Dermis microvascular lymphatic vessel endothelial cell (primary cell): ENCODE measurements at places on chromosomes 5 and 9.

- DNase-seq, result no peak
These were observed 359.2 kb upstream of the ACTBL2 start for GRCh38 chr5:57841676-57842363.

DNA sequence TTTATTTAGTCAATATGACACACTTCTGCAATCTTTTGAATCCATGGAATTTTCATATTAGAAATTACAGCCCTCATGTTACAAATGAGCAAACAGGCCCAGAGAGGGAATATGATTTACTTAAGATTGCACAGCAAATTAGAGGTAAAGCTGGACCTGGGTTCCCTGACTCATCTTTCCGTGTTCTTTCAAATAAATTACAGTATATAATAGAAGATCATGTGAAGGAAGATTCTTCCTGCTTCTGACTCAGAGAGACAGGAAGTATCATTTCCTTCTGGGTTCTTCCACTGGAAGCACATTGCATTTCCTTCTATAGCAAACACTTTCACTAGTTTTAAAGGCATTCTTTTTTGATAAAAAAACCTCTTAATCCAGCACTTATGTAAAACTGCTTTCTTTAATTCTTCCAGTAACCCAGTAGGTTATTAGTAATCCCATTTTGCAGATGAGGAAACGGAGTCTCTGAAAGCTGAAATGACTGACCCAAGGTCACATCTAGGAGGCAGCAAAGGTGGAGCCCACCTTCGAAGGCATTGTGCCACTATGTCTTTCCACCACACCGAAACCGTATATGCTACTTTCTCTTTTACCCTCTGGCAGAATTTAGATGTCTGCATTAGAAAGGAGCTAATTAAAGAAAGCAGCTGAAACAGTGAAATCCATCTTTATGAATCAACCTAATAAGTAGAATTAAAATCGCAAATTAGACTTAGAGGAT lies 566.7 kb upstream of the KLF4 start:
- no peak for DNase-seq

DNA sequence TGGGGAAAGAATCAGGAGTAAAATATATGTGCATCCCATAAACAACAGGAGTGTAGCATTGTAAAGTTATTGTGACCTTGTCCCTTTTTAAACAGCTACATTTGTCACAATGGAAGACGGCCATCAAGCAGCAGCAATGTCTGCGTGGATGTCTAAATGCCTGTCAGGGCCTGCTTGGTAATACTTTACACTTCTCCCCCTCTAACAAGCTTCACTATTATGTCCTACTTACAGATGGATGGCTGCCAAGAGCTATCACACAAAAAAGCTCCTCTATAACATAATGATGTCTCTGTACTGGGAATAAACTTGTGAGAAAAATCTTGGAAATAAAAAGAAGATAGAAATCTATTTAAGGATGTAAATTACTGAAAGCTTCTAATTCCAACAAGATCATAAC lies 213.0 kb downstream of the FBXL17 start:
- DNase-seq, result no peak

GRCh38 chr9:105994970-105995369 lies 300.6 kb downstream of the TMEM38B start:
- no peak for DNase-seq

DNA sequence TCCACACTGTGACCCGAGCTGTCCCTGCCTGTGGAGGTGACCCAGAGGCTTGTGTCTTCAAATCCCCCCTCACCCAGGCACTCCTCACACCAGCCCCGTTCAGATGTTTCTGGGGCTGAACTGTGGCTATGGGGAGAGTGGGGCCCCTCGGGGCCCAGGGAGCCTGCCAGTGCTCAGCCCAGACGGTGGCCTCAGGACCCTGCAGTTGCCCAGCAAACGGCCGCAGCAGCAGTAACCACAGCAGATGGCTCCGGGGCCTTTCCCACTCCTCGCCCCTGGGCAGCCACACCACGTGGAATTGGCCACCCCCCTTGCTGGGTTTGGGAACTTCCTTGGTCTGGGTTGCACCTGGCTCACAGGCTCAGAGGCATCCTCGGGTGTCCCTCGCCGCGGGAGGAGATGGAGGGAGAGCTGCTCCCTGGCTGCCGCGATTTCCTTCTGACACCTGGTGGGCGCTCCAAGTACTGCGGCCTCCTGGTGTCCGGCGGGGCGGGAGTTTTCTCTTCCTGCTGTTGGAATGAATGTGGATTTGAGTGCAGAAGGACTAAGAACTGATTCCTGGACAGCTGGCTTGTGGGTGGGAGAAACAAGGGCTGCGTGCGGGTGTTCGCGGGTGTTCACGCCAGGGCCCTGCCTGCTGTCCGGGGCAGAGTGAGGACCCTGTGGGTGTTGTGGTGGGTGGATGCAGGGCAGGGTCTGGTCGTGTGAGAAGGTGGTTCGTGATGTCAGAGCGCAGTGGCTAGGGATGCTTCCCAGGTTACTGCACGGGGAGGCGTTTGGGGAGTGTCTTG lies 97.5 kb downstream of the COL5A1 start:
- DNase-seq, result peak; percentile 48

DNA sequence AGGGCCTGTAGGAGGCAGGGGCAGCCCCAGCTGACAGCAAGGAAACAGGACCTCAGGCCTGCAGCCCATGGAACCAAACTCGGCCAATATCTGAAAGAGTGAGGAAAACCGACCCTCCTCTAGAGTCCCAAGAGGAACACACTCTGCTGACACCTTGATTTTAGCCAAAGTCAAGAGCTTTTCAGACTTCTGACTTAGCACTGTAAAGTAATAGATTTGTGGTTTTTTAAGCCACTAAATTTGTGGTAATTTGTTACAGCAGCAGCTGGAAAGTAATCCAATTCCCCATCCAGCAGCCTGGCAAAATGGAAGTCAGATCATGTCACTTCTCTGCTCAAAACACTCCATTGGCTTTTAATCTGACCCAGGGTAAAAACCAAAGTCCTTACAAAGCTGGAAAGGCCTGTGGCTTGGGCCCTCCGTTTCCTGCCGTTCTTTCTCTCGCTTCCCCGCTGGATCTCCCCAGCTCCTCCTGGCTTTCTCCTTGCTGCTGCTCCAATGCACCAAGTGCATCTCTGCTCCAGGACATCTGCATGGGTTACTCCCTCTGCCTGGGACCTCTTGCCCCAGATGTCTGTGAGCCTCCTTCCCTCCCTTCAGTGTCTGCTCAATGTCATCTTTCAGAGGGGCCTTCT lies 79.0 kb downstream of the C5orf15 start:
- DNase-seq, result no peak

- DNase-seq, result no peak
These were observed 262.9 kb downstream of the SEMA5A start for GRCh38 chr5:9283021-9283420.

DNA sequence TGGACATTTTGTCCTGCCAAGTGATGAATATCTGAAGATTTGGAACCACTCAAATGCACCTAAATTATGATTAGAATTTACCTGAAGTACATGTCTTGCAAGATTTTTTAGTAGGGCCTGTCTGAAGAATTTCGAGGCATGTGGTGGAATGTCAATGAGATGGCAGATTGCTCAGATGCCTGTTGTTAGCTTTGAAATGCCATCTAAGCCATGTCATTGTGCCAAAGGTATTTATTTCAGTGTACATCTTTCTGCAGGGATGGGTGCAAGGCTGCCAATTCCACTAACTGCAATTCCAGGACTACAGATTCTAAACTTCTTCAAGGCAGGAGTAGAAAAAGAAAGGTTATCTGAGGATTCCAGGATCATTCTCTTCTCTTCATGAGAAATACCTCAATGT lies 9.1 kb upstream of the GNAQ start:
- no peak for DNase-seq

GRCh38 chr5:124806026-124806372 lies 59.6 kb upstream of the ZNF608 start:
- no peak for DNase-seq

DNA sequence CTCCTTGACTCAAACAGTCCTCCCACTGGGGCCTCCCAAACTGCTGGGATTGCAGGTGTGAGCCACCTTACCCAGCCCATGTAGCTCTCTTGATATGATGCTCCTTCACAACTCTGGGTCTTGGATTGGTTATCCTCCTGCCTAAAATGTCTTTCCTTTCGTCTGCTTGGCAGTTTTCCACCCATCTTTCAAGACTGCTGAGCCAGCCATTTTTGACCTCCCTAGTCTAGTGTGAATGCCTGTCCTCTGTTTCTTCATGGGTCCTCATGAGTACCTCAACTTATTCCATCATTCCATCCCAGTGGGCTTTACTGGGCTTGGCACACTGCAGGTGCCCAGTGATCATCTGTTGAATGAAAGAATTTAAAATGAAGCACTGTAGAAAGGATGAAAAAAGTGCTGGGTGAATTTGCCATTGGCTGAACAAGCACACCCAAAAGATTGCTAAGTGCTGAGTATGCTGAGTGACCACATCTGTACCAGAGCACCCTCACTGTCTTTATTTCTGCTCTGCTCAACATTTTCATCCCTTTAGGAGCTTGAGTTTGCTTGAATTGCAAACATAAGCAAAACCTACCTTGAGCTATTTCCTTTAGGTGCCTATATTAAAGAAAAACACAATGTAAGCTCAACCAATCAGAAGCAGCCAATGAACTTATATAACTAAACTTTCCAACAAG lies 84.8 kb upstream of the FAM169A start:
- DNase-seq, result no peak

DNA sequence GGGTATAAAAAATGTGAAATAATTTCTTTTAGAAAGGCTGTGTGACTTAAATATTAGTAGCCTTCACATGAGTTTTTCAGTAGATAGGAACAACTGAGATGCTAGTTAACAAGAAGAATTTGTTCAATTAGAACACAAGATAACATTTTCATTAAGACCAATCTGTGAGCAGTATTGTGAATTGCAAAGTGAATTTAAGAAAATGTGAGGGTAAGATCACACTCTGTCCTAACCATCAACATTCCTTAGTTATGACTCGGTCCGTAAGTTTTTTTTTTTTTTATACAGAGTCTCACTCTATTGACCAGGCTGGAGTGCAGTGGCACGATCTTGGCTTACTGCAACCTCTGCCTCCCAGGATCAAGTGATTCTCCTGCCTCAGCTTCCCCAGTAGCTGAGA lies 180.2 kb upstream of the EGFLAM start:
- no peak for DNase-seq

GRCh38 chr5:74112372-74113195 lies 486.6 kb downstream of the ARHGEF28 start:
- no peak for DNase-seq

GRCh38 chr9:90078988-90079421 lies 474.2 kb downstream of the GADD45G start:
- no peak for DNase-seq

DNA sequence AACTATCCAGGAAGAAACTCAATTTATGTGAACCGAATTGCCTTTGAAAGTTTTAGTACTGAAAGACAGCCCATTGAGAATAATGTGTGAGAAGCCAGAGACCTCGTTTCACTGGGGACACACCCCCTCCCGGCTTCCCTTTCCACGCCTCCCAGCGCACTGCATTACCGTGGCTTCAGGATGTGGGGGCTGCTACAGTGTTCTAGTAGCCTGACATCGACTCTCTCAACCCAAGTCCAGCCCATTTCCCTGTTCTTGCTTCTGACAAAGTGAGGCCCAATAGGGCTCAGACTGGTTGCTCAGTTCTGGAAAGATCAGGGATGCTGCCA lies 3.5 kb downstream of the PAX5 start:
- DNase-seq, result no peak

GRCh38 chr5:132951897-132952296 lies 11.5 kb downstream of the AFF4 start:
- no peak for DNase-seq

DNA sequence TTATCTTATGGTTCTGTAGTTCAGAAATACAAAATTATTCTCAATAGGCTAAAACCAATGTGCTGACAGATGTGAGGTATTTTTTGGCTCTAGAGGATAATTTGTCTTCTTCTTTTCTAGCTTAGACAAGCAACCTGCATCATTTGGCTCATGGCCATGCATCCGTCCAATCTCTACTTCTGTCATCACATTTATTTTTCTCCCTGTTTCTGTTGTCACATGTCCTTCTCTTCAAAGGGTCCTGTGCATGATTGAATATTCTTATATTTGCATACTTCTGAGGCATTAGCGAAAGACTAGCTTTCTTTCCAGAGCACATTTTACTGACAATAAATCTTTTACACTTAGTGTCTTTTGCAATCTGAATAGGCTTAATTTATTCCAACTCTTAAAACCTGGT lies 564.7 kb downstream of the CDH10 start:
- no peak for DNase-seq

DNA sequence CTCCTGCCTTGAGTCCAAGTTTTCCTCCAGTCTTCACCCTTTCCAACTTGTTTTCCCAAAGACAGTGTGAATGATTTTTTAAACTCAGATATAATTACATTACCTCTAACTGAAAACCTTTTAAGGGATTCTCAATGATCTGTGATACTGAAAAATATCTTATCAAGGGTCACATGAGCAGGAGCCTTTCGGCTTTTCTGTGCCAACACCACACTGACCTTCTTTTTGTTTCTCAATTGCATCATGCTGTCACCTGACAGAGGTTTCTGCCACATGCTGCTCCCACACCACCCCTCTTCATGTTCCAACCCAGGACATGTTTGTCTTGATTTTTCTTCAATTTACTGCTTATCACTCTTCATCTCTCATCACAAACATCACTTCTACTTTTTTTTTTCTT lies 820.0 kb downstream of the PRELID2 start:
- DNase-seq, result no peak

GRCh38 chr9:101176384-101176783 lies 147.9 kb downstream of the PLPPR1 start:
- no peak for DNase-seq

- DNase-seq, result no peak
These were observed 436.9 kb downstream of the MED10 start for GRCh38 chr5:5941486-5941885.

DNA sequence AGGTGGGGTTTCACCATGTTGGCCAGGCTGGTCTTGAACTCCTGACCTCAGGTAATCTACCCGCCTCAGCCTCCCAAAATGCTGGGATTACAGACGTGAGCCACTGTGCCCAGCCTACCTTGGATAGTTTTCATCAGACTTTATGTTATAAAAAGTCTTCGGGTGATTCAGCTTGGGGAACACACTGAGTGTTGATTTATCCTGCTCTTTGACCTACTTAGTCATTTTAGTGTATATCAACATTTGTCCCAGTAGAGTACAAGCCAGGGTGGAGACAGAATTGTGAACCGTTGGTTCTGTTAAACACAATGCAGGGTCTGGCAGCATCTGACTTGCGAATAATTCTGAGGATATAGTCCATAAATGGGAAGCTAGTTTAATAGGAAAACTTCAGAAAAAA lies 39.7 kb downstream of the NFX1 start:
- DNase-seq, result peak; percentile 90

- DNase-seq, result no peak
These were observed 232.8 kb downstream of the ARHGEF28 start for GRCh38 chr5:73858776-73859175.

- DNase-seq, result no peak
These were observed 45.0 kb downstream of the MED10 start for GRCh38 chr5:6333182-6333905.

DNA sequence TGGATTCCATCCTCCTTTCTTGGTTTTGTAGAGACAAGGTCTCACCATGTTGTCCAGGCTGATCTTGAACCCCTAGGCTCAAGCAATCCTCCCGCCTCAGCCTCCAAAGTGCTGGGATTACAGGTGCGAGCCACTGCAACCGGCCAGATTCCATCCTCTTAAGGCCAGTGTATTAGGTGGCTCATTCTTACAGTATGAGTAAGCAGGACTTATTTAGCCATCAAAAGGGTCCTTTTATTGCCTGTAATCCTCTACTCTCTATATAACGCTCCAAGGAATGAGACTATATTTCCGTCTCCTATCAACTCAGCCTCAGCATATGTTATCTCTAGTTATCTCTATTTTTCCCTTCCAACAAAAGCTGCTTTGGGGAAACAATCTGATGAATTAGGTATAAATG lies 3.0 kb upstream of the ERBIN start:
- DNase-seq, result no peak

- no peak for DNase-seq
These were observed 122.0 kb downstream of the TLE4 start for GRCh38 chr9:79693750-79694149.
